NCI-H2107 (cell line): ENCODE measurements at places on chromosomes 12 and 14.
A peak's percentile ranks its signal among the peaks of the same experiment; 100 is the strongest.

- DNase-seq: no peak
Measured at GRCh38 chr14:84783511-84783910, 746.4 kb upstream of the FLRT2 start.

GRCh38 chr14:49212721-49213120 lies 373.5 kb downstream of the RPS29 start:
- no peak for DNase-seq

- DNase-seq: no peak
Measured at GRCh38 chr12:131965073-131965472, 15.3 kb downstream of the EP400 start.

DNA sequence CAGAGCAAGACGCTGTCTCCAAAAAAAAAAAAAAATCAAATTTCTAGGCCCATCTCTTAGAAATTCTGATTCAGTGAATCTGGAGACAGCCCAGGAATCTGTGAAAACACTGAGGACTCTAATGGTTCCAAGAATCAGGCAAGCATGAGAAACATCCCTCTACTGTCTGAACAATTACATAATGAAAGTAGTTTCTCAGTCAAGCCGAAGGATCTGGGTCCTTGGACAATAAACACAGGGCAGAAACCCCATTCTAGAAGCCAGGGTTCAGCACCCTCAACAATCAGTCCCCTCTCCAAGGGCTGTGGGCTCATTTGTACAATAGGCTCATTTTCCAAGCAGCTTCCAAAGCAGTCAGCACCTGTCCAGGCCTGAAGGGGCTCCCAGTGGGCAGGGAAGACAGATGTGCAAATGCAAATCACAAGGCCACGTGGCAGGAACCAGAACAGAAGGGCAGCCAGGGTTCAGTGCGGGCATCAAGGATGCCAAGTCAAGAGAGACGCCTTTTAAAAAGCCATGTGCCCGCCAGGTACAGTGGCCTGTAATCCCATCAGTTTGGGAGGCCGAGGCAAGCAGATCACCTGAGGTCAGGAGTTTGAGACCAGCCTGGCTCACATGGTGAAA lies 96.1 kb downstream of the KSR2 start:
- no peak for DNase-seq

GRCh38 chr14:70597731-70598130 lies 2.7 kb downstream of the MED6 start:
- no peak for DNase-seq

- DNase-seq: no peak
Measured at GRCh38 chr12:104519190-104520019, 62.7 kb downstream of the CHST11 start.

GRCh38 chr14:73457041-73457923 lies 1.1 kb downstream of the NUMB start:
- DNase-seq: no peak

DNA sequence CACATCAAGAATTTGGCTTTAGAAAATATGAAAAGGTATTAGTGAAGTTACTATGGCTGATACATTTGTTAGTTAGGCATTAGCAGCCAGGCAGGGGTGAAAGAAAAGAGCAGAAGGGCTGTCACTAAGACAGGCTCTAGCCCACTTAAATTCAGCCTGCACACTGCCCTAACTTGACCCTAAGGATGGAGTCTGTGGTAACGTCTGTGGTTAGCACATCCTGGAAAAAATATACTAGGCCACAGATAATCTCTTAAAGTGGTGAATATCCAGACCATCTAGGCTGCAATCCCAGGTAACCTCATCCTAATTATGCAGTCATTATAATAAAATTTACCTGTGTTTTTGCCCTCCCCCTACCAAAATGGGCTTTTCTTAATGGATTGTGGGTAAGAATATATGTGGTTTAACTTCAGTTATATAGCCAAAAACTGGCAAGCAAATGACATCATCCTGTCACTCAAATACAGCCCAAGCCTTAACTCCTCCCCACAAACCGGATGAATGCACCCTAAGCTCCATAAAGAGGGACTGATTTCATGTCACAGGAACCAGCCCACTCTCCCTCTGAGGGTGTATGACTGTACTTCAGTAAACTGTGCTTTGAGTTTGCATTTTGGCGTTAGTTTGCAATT lies 440.9 kb downstream of the LRFN5 start:
- no peak for DNase-seq

DNA sequence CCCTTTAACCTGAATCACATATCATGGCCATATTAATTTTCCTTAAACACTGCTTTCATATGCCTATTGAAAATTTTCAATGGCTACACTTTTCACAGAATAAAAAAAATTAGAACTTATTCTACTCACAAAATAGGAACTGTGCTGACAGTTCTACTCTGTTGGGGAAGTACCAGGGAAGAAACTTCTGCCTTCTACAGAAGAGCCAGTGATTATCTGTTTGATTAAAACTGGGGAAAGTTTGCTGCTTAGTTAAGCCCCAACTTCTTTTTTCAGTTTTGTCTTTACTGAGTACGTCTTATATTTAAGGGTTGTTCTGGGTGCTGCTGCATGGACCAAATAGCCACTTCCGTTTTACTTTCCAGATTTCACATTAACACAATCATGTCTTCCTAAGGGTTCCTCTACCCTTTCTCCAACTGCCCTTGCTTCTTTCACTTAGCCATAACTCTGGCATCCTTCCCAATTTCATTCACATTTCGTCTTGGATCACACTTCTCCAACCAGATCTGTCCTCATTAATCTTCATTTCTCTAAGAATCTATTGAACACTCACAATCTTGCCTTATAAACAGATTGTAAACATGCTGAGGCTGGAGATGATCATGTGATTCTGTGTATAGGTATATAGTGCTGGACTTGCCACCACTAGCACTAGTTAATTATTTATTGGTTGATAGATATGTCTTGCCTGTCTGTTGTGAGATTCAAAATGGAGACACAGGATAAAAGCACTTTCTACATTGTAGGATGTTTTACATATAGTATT lies 1.9 kb upstream of the SEL1L start:
- no peak for DNase-seq

DNA sequence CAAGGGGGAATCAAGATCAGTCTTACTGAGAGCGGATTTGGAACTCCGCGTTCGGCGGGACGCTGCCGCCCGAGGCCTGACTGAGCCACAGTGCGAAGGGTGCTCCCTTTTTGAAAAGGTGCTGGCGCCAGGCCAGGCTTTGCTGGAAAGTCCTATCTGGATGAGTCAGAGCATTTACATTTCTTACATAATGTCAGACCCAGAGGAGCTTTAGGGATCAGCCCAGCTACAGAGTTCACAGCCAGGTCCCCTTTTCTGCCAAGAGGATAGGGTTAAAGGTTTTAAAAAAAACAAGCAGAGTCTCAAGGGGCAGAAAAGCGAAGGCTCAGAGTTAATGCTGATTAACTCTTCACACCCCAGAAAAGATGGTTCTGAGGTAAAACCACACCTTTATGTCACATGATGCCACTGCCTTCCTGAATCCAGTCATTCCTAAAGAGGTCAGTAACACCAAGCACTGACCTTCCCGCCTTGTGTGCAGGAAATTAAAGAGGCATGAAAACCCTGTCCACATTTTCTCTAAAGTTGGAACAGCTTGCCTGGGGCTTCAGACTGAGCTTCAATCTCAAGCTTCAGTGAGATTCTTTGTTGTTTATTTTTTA lies 11.7 kb upstream of the FBXL14 start:
- peak; percentile 63 for DNase-seq

- no peak for DNase-seq
Measured at GRCh38 chr12:65574867-65575266, 249.4 kb upstream of the HMGA2 start.

GRCh38 chr14:63200767-63201166 lies 3.5 kb upstream of the RHOJ start:
- no peak for DNase-seq
